NCI-H1105 (cell line): ENCODE measurements at places on chromosomes 3 and 15.
A peak's percentile ranks its signal among the peaks of the same experiment; 100 is the strongest.

- DNase-seq = no peak
These were observed 42.8 kb downstream of the ALDH1L1 start for GRCh38 chr3:126137490-126138130.

- DNase-seq = no peak
These were observed 229.5 kb downstream of the SHQ1 start for GRCh38 chr3:72618739-72619138.

DNA sequence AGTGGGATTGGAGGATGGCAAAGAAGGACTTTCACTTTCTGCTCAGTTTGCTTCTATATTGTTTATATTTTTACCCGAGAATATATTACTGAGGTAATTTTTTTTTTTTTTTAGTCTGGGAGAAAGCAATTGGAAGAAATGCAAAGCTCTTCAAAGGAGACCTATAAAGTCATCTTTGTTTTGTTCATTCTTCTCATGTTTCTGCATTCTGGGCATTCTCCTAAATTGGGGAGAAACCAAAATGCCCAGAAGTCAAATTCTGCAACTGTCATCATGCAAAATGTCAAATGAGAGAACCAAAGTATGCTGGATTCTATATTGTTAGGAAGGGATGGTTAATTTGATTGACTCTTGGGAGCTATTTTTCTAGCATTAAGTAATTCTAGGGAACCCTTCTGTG lies 168.3 kb upstream of the TSC22D2 start:
- DNase-seq = no peak

DNA sequence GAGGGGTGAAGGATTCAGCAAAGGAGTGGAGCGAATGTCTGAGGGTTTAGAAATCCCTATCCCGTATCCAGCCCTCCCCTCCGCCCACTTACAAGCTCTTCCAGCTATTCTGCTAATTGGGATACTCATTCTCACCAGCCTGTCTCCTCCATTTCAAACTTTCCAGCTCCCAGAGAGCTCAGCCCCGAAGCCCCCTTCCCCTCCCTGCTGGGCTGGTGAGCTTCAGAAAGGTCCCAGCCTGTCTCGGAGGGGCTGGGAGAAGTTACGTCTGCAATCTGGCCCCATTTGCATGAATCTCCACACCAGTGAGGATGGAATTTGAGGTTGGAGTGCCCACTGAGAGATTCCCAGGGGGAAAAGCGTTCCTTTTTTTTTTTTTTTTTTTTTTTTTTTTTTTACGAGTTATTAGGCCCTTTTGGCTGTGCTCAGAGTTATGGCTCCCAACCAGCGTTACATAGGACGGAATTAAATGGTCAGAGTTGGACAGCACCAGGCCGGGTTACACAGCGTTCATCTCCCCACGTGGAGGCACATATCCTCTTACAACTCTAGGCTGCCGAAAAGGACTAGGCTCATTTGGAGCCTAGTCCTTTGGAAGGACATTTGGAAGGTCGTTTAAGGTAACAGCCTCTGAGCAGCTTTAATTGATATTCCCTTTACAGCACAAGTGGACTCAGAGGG lies 34.6 kb downstream of the FGD5 start:
- DNase-seq = no peak

DNA sequence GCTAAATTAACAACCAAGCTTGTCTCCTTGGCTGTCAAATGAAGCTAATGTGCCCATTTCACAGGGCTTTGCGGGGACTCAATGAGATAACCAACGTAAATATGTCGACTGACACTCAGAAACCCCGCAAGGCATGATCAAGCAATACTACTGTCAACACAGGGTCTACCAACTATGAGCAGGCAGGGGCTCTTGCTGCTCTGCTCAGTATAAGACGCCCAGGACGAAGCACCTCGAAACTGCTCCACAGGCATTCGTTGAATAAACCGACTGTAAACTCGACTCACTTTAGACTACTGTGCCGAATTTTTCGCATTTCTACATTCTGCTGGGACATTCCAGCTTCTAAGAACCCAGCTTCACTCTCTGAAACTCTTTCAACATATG lies 55.0 kb downstream of the FEZF2 start:
- no peak for DNase-seq

DNA sequence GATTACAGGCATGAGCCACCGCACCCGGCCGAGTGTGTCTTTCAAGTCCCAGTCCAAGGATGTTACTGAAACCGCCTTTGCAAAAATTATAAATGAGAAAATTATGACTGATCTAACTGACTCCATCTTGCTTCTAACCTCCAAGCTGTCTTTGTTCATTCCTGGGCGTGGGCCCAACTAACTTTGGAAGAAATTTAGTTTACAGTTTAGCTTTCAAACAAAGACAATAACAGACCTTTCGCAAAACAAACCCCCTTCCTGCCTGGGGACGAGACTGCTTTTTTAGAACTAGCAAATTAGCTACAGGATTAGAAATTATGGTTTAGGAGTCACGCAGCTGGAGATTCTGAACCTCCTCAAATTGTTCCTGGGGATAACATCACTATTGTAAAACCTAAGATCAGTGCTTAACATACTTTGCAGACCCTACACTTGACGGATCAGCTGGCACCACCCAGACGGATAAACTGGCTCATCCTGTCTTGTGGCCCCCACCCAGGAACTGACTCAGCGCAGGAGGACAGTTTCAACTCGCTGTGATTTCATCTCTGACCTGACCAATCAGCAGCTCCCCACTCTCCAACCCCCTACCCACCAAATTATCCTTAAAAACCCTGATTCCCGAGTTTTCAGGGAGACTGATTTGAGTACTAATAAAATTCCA lies 23.8 kb downstream of the NANOGP8 start:
- DNase-seq = no peak

DNA sequence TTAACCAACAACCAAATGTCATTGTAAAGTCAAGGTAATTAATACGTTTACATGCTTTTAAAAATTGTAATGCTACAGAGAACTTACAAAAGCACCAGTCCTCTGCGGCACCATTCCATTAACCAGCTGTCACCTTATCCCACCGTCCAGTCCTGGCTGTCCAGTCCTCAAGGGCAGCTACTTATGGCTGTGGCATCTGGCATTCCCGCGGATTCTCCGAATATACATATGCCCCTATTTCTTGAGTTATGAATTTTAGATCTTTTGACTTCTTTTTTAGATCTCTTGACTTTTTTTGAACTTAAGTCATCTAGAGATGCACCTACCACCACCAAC lies 382 bp upstream of the POMGNT2 start:
- no peak for DNase-seq

DNA sequence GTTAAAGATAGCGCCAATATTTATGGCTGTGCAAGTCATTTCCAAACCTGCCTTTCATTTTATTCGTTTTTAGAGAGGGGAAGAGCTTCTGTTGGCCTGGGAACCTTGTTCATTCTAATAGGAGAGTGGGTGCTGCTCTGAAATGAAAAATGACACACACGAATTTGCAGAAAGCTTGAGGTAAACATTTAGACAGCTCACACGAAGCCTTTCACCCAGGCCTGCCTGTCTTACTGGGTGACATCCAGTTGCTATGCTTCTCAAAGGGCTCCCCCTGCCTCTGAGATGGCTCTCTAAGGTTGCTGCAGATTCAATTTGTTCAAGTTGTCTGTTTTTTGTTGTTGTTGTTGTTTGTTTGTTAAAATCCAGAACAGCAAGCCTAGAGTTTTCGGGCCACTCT lies 18.2 kb downstream of the PEX5L start:
- DNase-seq = no peak

DNA sequence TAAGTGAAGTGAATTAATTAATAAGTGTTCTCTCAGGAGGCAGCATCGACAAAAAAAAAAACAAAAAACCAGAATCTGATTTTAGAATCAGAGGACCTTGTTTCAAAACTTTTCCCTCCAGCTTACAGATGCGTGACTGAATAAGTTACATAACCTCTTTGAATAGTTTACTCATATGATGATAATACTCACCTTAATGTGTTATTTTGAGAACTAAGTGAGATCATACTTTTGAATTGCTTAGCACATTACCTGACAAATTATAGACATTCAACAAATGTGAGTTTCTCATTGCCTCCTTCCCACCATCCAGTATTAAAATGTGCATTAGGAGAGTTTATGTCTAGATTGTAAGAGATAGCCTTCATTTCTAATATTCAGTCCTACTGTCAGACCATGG lies 94.0 kb downstream of the SOX2 start:
- no peak for DNase-seq

GRCh38 chr15:88649286-88649733 lies 10.5 kb downstream of the ISG20 start:
- DNase-seq = no peak

DNA sequence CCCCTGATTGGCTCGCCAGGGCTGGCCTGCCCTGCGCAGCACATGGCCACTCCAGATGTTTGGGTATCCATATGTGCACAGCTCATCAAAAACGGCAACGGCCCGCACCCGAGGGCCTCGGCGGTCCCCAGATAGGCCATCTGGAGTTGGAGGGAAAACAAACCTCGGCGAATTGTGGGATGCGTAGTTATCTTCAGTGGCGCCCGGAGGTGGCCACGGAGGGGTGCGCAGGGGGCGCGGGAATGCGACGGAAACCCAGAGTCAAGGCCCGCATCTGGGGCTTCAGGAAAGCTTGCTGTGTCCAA lies 156.5 kb downstream of the TLE3 start:
- no peak for DNase-seq

- no peak for DNase-seq
These were observed 435.0 kb upstream of the C2CD4B start for GRCh38 chr15:62599791-62600777.

GRCh38 chr3:193757457-193757856 lies 164.4 kb downstream of the OPA1 start:
- no peak for DNase-seq

GRCh38 chr15:60535743-60536142 lies 56.8 kb upstream of the ICE2 start:
- DNase-seq = no peak

- DNase-seq = no peak
These were observed 109.0 kb upstream of the NEDD4 start for GRCh38 chr15:56102441-56102840.

- no peak for DNase-seq
These were observed 38.0 kb upstream of the CBLB start for GRCh38 chr3:105906836-105907235.

DNA sequence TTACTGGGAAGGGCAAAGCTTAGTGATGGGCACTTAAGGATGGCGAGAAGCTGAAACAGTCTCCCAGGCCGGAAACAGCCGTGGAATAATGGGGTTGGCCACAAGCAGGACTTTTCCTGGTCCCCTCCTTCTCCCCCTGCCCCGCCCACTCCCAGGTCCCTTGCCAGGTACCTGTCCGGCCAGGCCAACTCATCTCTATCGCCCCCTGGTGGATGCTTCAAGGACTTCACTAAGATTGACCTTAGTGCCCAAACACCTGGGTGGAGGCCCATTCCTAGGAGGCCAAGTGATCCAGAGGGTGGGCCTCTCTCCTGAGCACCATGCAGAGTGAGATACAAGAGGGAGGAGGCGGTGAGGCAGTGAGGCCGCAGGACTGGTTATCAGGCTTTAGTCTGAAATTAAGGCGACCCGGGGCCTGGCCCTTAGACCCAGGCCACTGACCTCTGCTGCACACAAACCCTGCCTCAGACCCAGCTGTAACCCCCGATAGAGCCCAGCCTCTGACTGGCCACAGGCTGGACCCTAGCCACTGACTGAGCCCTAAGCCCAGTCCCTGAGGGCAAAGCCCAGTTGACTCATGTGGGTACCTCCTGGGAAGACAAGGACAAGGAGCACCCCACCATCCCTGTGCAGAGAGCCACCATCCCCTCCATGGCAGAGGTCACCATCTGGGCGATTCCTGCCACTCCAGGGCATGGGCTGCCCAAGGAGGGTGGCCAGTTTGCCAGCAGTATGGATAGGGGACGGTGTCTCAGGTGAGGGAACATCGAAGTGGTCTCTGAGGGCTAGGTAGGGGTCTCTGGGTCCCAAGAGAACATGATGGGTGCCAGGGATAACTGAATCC lies 37.6 kb downstream of the VIPR1 start:
- DNase-seq = no peak

- no peak for DNase-seq
These were observed 347.0 kb upstream of the LMCD1 start for GRCh38 chr3:8154617-8155016.

- DNase-seq = peak; percentile 99
These were observed at the start of gene EPHB1 for GRCh38 chr3:134794950-134795745. EPHB1 (plus strand) TSS chr3:134795260.

GRCh38 chr3:158777161-158777873 lies 24.5 kb upstream of the MFSD1 start:
- DNase-seq = no peak

DNA sequence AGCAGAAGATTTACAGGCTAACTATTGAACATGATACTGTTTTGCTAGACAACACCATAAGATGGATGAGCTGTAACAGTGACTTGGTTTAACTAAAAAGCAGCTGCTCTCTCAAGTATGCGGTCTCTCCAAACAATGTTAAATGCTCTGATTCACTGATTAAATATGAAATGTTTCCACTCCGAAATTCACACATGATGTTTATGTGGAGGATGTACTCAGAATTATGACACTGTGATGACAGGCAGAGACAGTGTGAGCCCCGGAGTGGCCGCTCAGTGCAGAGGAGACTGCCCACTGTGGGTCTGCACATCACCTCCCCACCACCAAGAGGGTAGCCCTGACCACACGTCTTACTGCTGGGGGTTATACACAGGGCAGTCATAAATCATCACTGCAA lies 83.9 kb upstream of the MEX3B start:
- no peak for DNase-seq

DNA sequence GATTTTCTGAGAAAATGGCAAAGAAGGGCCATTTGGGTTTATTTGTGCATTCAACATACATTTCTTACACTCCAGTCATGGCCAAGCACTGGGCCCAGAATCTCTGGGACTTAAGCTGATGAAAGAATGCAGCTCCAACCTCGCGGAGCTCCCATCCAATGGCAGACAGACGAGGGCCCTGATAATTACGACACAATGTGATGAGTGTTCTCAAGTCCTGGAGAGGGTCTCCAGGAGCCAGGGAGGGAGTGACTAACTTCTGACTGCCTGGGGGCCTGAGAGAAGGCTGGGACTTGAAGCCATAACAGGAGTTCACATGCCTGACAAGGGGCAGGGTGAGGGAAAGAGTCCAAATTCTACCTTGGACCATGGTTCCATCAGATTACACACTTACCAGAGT lies 42.6 kb upstream of the BNC1 start:
- DNase-seq = no peak

- no peak for DNase-seq
These were observed 72.8 kb downstream of the KLF15 start for GRCh38 chr3:126284258-126284904.

- DNase-seq = peak; percentile 43
These were observed 4.5 kb downstream of the SOX14 start for GRCh38 chr3:137768361-137769321.
